Vagina (tissue), 2 donors: ENCODE measurements at places on chromosomes 6 and 20.

DNA sequence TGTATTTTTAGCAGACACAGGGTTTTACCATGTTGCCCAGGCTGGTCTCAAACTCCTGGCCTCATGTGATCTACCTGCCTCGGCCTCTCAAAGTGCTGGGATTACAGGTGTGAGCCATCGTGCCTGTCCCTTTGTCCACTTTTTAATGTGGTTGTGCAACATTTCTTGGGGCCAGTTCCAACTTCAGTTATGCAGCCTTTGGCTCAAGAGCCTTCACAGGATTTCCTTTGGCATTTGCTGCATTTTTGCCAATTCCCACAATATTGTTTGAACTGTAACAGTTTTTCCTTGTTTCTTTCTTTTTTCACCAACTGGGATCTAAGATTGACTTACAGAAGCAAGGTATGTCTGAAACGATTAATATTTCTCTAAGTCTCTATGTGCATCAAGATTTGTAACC, 63.6 kb downstream of the EDN1 start:
- no peak for DNase-seq

- no peak for DNase-seq
These were observed 116.5 kb upstream of the EDN1 start for GRCh38 chr6:12173661-12174060.

DNA sequence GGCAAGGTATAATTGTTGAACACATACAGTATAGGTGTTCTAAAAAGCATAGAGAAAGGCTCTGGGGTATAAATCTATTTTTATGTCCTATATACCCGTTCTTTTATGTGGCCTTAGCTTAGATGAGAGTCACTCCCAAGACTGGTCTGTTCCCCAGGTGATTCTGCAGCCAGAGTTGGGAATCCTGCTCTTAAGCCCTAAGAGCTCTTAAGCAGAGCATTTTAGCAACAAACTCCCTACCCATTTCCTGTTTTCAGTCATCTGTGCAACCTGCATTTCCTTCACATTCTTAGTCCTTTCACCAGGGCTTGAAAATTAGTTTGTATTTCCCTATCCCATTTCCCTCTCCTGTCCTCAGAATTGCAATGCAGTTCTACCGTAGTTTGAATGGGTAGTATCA, 166.1 kb downstream of the HS3ST5 start:
- no peak for DNase-seq

- DNase-seq = no peak
These were observed 17.6 kb downstream of the NEDD9 start for GRCh38 chr6:11214901-11215300.

- DNase-seq = no peak
These were observed 2.7 kb downstream of the KIAA0408 start for GRCh38 chr6:127456465-127456864.

- DNase-seq = no peak
These were observed 205.9 kb downstream of the HACE1 start for GRCh38 chr6:104653781-104654180.

GRCh38 chr6:147829835-147830234, 321.3 kb downstream of the SAMD5 start:
- no peak for DNase-seq

DNA sequence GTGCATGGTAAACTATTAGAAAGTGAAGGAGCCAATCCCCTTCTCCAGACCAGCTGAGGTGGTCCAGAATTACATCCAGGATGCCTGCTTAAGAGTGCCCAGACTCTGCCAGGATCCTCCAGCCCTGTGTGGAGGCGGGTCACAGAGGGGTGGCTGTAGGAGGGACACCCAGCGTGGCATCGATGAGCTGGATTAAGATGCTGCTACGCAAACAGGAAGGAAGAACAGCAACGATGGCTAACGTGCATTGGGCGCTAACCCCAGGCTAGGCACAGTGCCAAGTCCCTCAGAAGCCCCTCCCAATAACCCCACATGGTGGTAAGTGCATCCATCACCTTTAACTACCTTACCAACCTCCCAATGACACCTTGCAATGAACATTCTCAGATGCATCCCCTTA, 63.9 kb upstream of the MRPS10 start:
- DNase-seq = no peak

DNA sequence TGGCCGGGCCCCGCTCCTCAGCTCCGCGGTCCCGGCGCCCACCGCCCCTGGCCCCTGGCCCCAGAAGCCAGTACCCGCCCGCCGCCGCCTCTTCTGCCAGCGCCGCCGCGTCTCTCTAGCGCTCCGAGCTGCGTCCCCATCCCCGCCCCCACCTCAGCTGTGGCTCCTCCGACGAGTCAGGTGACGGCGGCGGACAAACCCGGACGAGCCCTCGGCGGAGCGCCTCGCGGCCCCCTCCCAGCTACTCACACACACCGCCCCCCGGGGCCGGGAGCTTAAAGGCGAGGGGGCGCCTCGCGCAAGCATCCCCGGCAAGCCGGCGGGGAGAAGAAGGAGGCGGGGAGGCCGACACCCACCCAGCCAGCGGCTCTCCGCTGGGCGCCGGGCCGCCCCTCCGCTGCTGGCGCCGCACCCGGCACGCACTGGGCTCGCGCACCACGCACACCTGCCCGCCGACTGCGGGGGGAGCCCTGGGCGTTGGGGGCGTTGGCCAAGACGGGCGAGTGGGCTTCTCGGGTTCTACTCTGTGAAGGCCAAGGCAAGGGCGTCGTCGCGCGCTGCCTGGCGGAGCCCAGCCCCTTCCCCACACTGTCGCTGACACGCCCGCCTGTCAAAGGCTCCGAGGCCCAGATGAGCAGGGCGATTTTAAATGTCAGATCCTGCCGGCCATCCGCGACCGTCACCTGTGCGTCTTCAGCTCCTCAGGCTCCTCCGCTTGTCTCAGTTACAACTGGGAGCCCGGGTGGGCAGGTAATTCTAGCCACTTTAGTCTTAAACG, at the start of gene SNAP91:
SNAP91 (minus strand) TSS at position 132 of the 778 bp plus-strand sequence. CDS start 1,174 bp downstream, outside the sequence.
- DNase-seq = no peak
